ENCODE measurements at places on chromosomes 1 and 21. TPM values are rescaled to one million over a fixed set of nuclear protein-coding genes. Genes with fewer than 3 reads are reported as not detected.
A peak's percentile ranks its signal among the peaks of the same experiment; 100 is the strongest.

DNA sequence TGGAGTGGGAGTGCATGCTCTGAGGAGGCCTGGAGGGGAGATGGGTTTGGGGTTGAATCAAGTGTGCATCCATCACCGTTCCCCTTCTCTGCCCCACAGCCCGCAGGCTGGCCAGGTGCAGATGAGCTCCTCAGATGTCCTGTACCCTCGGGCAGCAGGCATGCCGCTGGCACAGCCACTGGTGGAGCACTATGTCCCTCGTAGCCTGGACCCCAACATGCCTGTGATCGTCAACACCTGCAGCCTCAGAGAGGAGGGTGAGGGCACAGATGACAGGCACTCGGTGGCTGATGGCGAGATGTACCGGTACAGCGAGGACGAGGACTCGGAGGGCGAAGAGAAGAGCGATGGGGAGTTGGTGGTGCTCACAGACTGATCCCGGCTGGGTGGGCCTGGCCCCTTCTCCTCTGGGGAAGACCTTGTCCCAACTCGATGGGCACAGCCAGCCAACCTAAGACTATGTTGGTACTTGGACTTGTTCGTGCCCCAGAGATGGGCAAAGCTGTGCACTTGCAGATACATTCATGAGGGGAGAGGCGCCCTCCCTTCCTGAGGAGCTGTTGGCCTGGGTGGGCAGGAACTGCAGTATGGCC lies 26.0 kb downstream of the ETNK2 start:
- ATAC-seq: no peak

Gene NECTIN4
- 4.4 TPM for total RNA-seq

Gene CYP4B1
- total RNA-seq: 0.81 TPM

Gene UBL4B
- not detected for total RNA-seq

DNA sequence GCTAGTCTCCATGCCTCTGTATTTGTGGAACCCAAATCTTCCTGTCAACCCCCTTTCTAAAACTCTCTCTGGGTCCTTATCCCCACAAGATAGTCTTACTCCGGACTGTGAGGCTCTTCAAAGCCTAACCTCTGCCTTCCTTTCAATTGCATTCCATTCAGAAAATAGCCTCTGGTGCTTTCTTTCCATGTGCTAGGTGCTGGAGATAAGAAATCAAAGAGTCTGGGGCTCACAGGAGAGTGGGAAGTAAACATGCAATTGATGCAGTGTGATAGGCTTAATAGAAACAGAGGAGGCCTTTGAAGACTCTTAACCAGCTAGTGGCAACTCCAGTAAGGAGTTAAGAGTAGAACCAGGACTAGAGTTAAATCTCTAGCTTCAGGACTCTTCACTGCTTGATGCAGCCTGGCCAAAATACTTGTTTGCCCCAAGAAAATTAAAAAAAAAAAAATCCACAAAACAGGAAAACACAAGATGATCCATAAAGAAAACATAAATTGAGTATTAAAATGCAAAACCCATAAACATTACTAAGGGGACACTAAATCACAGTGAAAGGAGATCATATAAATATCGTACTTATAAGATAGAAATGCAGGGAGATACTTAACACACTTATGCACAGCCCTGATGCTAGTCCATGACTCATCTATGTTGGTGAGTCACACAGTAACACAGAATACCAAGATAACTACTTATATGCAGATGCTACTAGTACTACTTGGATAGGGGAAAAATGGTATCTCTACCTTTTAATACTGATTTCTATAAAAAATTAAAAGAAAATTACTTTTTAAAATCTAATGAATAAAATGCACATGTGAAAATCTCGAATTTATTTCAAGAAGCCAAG lies 341.5 kb downstream of the KCNH1 start:
- peak; percentile 100 for ATAC-seq

- no peak for ATAC-seq
These were observed at the start of gene SLC5A9 for GRCh38 chr1:48222501-48223242. Gene SLC5A9, plus strand, starts transcription at chr1:48222716. Its CDS starts 21 bp downstream, at chr1:48222737.

DNA sequence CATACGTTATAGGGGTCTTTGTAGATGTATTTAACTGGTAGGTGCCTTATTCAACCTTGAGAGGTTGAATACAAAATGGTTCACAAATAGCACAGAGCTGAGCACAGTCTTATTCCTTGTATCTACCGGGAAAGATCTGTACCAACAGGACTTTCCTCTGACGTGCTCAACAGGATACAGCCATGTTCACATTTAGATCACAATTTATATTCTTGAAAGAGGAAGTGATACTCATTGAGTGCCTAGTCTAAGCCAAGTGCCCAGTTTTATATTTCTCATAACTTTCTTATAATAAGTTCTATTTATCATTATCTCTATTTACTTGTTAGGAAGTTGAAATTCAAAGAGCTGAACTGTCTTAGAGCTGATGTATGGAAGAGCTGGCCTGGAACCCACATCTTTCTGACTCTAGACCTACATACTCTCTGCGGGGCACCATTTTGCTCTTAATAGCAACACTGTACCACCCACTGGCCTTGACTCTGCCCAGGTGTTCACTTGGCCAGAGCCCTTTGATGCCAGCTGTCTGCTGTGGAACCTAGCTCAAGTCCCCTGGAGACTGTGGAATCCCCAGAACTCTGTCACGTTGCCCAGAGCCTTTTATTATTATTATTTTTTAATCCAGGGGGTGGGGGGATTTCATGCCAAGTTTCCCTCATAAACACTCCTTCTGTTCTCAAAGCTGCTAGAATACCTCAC lies 156.2 kb downstream of the TPR start:
- ATAC-seq: no peak

Gene HFM1
- total RNA-seq: 7.6 TPM

- no peak for ATAC-seq
These were observed 41.9 kb upstream of the MCOLN3 start for GRCh38 chr1:85090225-85090624.

DNA sequence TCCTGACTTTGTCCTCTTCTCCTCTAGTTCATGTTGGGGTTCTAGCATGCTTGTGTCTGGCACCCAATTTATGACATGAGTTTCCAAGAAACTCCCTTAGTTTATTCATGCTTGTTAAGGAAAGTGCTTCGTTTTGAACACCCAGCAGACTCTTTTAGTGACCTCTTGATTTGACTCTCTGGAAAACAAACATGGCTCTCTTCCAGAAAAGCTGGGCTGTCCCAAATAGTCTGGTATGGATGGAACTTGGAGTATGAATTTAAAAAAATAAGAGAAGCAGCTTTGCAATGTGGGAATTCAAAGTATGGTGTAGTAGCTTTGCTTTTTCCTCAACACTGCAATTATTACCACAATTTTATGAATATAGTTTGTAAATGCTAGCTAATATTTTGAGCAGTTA lies 143.4 kb upstream of the C8B start:
- ATAC-seq: no peak

Gene LY9
- total RNA-seq: not detected

Data from motor neuron (in vitro differentiated cells).